Stimulated activated CD4-positive, alpha-beta T cell treated with anti-CD3 and anti-CD28 coated beads, Interleukin-1b, Interleukin-23, amount 100 ng/mL, for 48 hours (primary cell): ENCODE measurements at places on chromosomes 1 and 21.

DNA sequence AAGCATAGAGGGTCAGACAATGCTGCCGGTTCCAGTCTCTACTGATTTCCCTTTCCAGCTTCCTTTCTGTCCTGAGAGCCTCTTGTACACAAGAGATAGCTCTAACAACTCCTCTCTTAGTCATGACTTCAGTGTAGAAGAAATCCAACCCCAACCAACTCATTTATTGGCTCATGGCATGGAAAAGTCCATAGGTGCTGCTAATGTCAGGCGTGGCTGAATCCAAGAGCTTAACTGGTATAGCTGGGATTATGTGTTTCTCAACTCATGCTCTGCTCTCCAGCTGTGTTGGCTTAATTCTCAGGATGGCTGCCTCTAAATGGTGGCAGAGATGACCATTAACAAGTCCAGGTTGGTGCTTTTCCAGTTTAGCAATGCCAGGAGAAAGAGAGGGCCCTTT lies 12.4 kb upstream of the THRAP3 start:
- DNase-seq = no peak

GRCh38 chr1:226934483-226935237 lies 5.4 kb upstream of the COQ8A start:
- no peak for DNase-seq

DNA sequence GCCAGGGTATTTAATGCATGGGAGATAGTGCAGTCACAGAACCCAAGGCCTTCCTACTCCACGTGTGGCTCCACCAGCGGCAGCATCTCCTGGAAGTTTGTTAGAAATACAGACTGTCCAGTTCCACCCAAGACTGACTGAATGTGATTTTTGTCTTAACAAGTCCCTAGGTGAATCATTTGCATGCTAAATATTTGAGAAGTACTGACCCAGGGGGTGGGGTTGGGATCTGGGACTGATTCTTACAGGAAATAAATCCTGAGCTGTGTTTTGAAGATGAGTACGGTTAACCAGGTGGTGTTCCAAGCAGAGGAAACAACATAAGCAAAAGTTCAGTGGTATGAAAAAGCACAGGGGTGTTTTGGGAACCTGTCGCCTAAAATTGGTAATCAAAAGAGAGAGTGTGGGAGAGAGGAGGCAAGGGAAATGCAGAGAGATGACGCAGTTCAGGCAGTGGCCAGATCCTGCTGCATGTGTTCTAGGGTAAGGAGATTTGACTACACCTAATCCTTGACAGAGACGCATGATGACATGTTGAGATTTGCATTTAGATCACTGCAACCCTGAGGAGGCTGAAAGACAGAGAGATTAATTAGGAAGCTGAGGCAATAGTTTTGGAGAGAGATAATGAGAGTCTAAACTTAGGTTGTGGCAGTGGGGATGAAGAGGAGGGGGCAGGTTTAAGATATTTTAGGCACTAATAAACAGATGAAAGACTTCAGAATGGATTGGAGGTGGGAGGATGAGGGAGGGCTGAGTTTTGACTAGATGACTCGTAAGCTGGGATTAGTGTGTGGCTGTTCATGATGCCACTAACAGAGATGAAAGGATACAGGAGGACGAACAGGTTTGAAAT lies 3.7 kb upstream of the ZNF326 start:
- no peak for DNase-seq

DNA sequence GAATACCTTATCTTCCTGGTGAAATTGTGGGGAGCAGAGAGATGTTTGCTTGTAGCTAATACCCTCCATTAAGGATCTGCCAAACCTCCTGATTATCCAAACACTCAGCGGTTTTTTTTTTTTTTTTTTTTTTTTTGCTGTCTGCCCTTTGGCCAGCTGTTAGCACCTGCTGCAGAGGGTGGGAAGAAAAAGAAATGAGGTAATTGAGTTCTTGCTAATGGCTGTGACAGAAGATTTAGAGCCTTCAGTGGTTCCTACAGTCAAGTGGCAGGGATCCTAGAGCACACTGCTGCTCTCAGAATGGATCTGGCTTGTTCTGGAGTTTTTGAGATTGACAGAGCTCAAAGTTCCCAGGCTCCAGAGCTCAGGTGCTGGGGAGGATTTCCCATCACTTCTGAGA lies 342.5 kb downstream of the DISC1 start:
- no peak for DNase-seq

DNA sequence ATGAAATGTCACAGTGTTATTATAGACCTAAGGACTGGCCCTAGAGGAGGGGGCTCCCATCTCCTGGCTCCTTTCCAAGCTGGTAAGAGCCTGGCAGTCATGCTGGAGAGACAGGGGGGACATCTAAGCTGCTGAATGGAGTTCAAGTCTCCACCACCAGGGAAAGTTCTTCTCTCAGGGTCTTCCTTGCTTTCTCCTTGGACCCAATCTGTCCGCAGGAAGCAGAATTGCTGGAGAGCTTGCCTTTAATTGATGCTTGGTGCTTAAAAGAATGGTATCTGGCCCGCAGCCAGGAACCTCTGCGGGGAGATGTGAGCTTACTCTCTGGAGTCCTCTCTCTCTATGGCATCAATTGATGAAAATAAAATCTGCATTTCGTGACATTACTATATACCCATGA lies 25.1 kb downstream of the IRF2BP2 start:
- no peak for DNase-seq

- DNase-seq = no peak
Observed at GRCh38 chr1:53822931-53823330, 15.2 kb downstream of the NDC1 start.

DNA sequence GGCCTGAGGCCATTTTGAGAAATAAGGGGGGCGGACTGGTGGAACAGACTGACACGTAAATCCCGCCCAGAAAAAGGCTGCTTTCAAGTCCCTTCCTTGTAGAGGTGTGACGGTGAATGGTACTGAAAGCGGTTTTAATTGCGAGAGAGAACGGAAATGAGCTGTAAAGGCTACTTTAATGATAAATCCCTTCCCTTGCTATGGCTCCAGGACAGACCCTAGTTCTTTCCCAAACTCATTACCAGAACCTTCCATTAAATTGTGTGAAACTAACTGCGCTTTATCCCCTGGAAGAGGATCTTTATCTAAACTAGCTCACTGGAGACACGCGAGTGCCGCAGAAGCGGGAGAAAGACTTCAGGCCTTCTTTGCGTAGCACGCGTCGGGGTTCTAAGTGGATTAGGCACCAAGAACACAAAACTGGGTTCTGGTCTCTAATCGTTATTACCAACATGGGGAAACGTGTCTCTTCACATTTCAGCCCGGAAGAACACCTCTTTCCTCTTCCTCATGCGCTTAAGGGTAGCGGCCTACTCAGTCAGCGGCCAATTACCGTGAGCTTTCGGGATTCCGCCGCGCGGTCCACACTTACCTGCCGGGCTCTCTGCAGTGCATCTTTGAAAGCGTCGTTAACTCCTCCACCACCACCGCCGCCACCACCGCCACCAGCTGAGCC lies 441 bp downstream of the FUBP1 start:
- DNase-seq = peak; percentile 84

GRCh38 chr1:172837816-172838679 lies 179.1 kb downstream of the FASLG start:
- DNase-seq = peak; percentile 27

- DNase-seq = peak; percentile 33
Observed at GRCh38 chr1:6969106-6969505, 183.9 kb downstream of the CAMTA1 start.

- DNase-seq = no peak
Observed at GRCh38 chr1:89799495-89799894, 21.3 kb upstream of the LRRC8D start.

GRCh38 chr1:11486231-11487009 lies 7.5 kb downstream of the DISP3 start:
- no peak for DNase-seq

DNA sequence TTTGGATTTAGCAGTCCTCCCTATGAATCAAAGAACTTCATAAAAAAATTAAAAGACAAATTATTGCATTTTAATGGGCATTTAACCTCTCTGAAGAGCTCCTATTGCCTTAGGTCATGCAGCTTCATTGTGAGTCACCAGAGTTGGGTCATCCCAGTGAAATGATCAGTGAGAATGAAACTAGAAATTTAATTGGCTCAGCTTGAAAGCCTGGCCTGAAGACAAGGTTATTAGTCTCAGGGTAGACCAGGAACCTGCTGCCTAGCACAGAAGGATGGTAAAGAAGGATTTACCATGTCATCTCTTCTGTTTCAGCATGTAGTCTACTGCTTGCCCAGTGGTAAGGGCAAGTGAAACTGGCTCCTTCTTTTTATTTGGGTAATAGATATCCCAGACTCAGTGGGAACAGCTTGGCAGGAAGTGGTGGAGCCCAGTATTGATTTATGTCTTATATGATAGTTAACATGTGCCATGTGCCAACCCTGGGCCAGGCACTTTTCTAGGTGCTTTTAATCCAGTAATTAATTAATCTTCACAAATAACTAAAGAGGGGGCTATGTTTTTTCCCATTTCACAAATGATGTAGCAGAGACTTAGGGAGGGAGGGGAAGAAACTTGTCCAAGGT lies 23.6 kb downstream of the LAMC2 start:
- no peak for DNase-seq

DNA sequence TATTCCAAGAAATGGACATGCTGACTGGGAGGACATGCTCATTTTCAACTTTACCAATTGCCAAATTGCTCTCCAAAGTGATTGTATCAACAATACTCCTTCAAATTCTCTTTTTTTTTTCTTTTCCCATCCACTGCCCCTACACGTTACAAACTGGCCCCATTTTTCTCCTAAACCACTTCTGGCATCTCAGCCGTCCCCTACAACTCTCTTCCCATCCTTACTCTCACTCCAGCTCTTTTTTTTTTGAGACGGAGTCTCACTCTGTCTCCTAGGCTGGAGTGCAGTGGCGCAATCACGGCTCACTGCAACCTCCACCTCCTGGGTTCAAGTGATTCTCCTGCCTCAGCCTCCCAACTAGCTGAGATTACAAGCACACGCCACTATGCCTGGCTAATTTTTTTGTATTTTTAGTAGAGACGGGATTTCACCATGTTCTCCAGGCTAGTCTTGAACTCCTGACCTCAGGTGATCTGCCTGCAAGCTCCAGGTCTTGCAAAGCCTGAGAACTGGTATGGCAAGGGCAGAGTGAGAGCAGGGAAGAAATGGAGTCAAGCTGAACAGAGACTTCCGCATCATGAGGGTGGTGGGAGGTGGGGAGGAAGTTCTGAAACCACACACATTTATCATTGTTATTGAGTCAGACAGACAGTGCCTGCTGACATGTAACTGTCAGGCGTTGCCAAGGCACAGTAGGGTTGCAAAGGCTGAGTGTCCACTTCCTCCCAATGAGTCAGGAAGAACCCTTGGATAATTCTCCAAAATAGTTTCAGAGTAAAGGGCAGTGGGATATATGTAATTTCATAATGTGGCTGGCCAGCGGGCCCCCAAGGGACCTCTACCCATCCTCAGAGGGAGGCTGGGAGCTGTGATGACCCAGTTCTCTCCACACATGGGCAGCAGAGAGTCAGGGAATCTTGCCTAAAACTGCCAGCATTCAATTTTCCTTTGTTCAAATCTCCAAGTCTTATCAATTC lies 17.4 kb downstream of the CELA3A start:
- peak; percentile 76 for DNase-seq

- DNase-seq = no peak
Observed at GRCh38 chr1:26754086-26754874, 33.5 kb upstream of the PIGV start.

- DNase-seq = peak; percentile 16
Observed at GRCh38 chr1:172448995-172449584, 5.2 kb upstream of the PIGC start.

- no peak for DNase-seq
Observed at GRCh38 chr1:212607206-212607912, 1.2 kb upstream of the ATF3 start.

GRCh38 chr21:45698493-45699184 lies 55.1 kb downstream of the PCBP3 start:
- peak; percentile 44 for DNase-seq

GRCh38 chr1:96104506-96104905 lies 617.1 kb upstream of the PTBP2 start:
- no peak for DNase-seq

DNA sequence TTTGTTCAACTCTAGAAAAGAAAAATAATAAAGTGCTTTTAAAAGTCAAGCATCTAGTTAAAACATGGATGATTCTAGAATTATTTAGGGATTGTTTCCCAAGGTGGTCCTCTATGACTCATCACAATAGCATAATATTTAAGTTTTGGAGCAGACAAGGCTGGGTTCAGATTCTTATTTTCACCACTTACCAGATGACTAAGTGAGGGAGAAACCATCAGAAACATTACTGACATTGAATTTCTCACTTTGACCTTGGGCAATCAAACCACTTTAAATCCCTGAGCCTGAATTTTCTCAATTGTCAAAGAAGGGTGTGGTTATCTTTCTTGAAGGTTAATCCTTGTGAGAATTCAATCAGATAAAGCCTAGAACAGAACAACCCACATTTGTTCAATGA lies 102.5 kb upstream of the PTGFR start:
- DNase-seq = no peak
